ENCODE measurements at places on chromosomes 2 and 18. TPM values are rescaled to one million over a fixed set of nuclear protein-coding genes. Genes with fewer than 3 reads are reported as not detected.
A peak's percentile ranks its signal among the peaks of the same experiment; 100 is the strongest.

The RHBDD1 gene
- 30.2 TPM for polyA plus RNA-seq

The ASB18 gene
- polyA plus RNA-seq: 0.13 TPM

The GREB1 gene
- 16.2 TPM for polyA plus RNA-seq

The RBM44 gene
- 1.1 TPM for polyA plus RNA-seq

The CTAGE1 gene
- not detected for polyA plus RNA-seq

The DSG2 gene
- 35.7 TPM for polyA plus RNA-seq

The DNER gene
- 56.5 TPM for polyA plus RNA-seq

The RALB gene
- polyA plus RNA-seq: 82.4 TPM

- no peak for DNase-seq
Observed at GRCh38 chr2:54454548-54455130, 1.5 kb upstream of the SPTBN1 start.

DNA sequence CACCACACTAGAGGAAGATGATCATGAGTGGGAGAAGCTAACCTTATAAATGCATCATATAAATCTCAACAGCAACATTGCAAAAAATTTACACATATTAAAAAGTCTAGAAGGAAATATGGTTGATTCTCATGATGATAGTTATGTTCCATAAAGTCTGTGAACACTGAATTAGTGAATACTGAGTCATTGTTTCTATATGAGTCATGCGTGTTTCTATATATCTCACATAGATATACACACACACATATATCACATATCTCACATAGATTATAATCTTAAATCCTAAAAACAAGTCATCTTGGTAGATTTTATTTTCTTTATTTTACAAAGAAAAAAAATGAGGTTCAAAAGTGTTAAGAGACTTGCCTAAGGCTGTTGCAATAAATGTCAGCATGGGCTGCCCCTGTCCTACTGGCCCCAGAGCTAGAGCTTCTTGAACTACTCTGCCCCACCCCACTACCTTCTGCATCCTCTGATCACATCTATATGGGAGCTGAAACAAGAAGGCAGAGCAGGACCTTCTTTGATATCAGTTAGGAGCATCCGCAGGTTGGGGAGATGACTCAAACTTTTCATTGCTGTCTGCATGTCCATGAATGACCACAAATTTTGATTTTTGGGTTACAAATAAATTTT, 81.8 kb upstream of the ADAM23 start:
- DNase-seq: no peak

- DNase-seq: no peak
Observed at GRCh38 chr2:68913359-68913758, 39.3 kb downstream of the GKN2 start.

DNA sequence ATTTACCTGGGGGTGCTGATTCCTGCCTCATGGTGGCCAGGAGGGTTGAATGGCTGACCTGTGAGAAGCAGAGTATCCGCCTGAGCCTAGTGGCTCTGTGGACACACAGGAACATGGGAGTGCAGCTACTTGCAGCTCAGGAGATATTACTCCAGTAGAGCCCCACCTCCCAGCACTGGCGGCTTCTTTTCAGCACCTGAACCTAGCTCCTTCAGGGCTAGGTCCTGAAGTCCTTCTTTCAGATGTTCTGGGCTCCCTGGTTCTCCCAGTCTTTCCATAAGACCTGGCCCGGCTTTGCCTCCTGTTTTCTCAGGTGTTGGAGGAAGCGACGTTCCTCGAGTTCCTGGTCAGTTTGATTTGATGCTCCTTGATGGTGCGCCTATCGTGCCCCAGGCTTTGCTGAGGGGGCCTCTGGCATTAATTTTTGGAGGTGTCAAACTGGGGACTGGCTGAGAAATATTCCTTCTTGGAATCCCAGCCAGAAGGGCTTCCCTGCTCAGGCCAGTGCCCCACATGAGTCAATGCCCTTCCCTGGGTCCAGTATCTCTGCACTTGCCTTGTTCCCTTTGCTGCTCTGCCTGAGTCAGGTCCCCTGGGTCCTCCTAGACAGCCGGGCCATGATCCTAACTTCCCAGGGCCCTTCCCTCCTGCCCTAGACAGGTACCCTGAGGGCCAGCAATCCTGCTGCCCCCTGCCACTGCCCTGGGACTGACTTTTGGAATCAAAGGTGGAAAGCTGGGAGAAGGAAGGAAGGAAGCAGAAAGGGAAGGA, 110.7 kb upstream of the HAAO start:
- DNase-seq: no peak

- DNase-seq: peak; percentile 81
Observed at GRCh38 chr2:26745609-26746327, 18.3 kb upstream of the SLC35F6 start.

DNA sequence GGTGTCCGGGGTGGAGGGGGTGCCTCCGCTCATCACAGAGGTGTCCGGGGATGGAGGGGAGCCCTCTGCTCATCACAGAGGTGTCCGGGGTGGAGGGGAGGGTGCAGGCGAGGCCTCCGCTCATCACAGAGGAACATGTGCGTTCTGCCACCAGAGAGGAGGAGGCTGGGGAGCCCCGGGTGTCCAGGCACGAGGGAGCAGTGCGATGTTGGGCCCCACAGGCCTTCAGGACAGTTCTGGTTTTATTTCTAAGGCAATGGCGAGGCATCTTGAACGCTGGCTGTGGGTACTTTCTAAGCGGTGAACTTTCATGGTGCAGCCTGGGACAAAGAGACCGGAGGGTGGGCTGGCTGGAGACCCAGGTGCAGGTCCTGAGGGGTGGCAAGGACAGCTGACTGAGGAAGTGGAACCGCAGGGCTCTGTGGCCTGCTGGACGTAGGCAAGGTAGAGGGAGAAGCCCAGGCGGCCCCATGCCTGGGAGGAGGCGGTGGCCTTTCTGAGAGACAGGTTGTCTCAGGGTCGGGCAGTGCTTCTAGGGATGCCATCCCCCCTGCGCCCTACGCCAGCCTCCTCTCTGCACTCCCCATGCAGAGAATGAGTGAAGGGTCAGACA, 196.6 kb upstream of the SALL3 start:
- DNase-seq: no peak

DNA sequence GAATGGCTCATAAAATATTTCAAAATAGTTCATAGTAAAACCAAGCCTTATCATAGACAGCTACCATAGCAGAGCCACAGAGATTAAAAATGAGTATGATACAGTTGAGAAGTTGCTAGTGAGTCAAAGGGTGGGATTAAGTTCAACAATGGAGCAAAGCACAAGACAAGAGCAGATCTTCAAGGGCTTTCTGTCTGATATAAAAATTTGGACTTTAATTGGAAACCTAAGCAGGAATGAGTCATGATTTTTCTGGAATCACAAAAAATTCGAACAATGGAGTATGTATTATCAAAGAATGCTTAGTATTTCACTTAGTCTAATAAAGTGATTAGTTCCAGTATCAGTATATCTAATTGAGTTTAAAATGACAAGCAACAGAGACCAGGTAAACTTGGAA, 487.3 kb upstream of the NETO1 start:
- no peak for DNase-seq

DNA sequence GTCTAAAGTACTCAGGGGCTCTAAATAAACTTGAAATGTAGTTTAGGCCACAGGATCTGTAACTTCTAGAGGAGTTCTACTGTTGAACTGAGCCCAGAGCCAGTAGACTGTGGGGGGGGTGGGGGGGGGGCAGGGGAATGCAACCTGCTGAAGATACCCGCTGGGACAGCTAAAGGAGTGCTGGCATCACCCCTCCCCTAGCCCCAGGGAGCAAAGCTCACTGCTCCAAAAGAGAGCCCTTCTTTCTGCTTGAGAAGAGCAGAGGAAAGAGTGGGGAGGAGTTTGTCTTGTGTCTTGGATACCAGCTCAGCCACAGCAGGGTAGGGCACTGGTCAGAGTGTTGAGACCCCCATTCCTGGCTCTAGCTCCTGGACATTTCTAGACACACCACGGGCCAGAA, 414.0 kb upstream of the KLHL29 start:
- DNase-seq: no peak

DNA sequence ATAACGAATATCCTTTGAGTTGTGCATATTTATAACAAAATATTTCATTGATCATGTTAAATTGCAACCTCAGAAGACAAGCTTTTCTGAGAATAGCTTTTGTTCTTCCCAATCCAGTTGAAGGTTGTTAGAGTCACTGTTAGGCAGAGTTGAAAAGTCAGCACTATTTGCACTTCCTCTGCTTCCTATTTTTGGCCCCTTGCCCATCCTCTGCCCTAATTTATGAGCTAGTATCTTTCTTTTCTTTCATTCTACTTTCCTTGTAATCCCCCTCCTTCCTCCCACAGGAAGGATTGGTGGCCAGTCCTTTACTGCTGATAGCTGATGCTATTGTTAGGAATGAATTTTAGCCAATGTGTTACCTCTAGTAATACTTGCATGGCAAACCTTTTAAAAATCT, 4.9 kb downstream of the RALB start:
- DNase-seq: no peak

GRCh38 chr2:159149747-159150146, 136.8 kb downstream of the WDSUB1 start:
- no peak for DNase-seq

- DNase-seq: no peak
Observed at GRCh38 chr2:58035352-58035751, 11.3 kb upstream of the VRK2 start.

DNA sequence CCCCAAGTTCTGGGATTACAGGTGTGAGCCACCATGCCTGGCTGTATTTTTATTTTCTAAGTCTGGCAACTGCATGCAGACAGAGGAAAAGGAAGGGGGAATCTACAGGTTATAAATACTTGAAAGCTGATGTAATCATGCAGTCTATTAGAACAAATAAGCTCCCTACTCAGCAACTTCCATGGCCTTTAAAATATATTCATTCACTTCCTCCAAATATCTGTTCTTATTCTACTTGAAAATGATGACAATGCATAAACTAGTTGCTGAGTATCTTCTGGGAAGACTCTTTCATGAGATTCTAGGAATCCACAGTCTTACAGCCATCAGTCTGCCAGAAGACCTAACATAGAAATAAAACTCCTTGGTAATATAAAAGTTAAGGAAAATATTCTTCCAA, 66.9 kb upstream of the NCKAP5 start:
- no peak for DNase-seq

DNA sequence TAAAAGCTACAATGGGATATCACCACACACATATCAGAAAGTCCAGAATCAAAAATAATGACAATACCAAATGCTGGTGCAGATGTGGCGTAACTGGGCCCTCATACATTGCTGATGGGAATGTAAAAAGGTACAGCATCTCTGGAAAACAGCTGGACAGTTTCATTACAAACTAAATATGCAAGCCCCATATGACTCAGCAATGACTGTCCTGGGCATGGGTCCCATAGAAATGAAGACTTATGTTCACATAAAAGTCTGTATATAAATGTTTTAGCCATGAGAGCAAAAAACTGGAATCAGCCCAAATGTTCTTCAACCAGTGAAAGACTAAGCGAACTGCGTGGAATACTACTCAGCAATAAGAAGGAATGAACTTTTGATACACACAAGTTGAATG, 56.7 kb downstream of the ALPK2 start:
- no peak for DNase-seq

- DNase-seq: no peak
Observed at GRCh38 chr2:74191596-74192380, 6.6 kb upstream of the MTHFD2 start.

- no peak for DNase-seq
Observed at GRCh38 chr2:161306919-161307318, 1.3 kb upstream of the PSMD14 start.

- DNase-seq: no peak
Observed at GRCh38 chr2:201219328-201220096, 36.6 kb downstream of the CASP10 start.

DNA sequence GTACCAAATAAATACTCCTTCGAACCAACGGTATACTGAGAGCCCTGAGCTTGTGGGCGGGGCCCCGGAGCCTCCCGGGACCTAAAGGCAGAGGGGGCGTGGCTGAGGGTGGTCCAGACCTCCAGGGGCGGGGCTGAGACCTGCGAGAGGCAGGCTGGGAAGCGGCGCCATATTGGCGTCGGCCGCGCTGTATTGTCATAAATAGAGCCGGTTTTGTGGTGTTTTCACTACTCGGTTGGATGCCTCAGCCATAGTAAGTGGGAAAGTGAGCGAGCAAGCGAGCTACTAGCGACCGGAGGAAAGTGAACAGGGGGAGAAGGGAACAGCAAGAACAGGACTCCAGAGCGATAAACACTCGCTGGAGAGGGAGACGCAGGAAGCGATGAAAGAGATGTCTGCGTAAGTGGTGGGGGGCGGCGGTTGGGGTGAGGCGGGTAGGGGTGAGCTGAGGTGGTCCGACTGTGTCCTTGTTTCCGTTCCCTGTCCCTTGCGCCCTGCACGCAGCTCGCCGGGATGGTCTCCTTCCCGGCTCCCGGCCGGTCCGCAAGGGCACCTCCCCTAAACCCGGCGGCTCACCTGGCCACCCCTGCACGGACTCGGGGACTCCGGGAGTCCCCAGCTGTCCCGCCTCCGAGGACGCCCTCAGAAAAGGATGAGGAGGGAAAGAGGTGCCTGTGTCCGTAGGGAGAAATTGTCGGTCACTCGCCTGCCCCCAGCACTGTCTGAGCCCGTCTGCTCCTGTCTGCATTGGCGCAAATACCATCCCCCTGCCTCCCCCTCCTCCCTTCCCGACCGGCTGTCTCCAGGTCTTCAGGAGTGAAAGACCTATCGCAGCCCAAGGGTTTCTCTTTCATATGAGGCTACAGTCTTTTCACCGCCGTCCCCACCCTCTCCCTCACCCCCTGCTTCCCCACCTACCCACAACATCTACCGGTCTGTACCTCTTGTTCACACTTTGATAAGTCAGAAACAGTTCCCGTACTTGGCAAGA, at the start of gene PAPOLG:
Gene PAPOLG, plus strand, starts transcription at position 172 of the 991 bp plus-strand sequence. Its CDS starts 211 bp downstream, at position 383.
- peak; percentile 92 for DNase-seq

DNA sequence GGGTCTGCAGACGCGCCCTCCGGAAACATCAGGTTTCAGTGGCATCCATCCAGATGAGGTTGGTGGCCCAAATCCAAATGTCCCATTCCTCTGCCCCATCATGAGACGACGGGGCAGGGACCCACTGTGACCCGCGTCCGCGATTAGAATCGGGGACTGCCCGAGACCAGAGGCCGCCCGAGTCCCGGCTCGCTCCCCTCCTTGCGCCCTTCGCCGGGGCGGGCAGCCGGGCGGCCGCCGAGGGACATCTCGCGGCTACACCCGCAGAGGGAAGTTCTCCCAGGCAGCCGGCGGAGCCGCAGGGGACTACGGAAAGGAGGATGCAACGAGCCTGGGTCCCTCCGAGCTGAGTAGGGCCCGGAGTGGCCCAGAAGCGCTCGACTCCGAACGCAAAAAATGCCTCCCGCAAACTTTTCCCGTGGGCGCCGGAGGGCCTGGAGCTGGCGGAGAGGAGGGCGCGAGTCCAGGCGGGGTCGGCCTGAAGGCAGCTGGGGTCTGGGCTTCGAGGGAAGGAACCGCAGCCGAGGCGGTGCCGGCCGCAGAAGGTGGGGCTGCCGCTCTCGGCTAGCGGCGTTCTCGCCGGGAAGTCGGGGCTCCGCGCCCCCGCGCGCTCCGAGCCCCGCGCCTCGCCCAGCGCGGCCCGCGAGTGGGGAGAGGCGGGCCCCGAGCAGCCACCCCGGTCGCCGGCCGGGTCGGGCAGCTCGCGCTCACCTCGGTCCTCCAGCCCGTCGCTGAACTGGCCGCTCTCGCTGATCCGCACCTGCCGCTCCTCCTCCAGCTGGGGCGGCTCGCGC, 580 bp downstream of the TMEM163 start:
- no peak for DNase-seq
